ENCODE measurements at places on chromosomes 5 and 9.
A peak's percentile ranks its signal among the peaks of the same experiment; 100 is the strongest.

GRCh38 chr5:35067985-35068384 is 20.2 kb upstream of the AGXT2 start:
- DNase-seq: no peak

DNA sequence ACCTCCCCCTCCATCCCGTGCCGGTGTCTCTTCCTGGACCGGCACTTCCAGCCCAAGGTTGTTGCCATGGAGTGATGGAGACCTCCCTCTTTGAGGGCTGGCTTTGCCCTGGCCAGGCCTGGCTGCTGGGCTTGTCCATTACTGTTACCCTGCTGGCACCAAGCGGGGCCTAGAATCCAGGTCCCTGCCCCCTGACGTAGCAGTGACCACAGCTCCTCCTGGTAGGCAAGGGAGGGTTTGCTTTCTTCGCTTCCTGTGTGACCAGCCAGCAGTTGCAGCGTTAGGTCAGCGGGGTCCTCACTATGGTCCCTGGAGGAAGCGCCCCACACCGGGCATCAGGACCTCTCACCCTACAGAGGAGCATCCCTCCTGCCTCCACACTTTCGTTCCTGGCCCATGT is 146.7 kb upstream of the COL5A1 start:
- no peak for DNase-seq

- no peak for DNase-seq
These were observed 188.0 kb downstream of the CARTPT start for GRCh38 chr5:71907001-71907588.

GRCh38 chr5:150487199-150488061 is 20.5 kb upstream of the NDST1 start:
- DNase-seq: peak; percentile 59

- DNase-seq: no peak
These were observed 12.0 kb downstream of the RAD1 start for GRCh38 chr5:34903260-34903659.

DNA sequence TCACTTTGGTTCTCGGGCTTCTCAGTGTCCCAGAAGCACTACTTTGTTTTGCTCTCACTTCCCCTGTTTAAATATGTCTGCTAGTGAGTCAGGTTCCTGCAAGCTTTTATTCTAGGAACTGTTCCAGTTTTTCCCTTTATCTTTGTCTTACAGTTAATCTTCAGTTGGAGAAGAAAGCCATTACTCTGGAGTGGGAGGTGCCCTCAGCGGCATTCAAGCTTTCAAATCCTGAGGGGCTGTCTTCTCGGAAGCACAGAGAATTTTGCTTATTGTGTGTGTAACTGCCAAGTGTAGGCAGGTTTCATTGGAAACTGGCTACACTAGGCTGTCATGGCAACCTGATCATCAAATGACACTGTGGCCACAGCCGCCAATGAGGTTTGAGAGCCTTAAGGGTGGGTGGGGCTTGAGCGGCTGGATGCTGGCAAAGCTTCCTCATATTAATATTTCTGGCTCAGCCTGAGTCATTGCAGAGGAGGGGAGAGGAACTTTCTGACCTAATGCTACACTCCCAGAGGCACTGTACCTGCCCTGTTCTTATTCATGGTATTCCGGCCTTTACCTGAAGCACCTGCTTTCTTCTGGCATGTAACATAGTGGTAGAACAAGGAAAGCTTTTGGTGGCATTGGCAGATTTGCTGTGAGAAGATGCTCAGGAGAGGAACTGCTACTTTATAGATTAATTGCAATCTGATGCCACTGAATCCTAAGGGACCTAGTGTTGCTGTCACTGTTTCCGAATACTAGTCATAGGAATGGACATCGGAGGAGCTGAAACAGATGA is 26.3 kb downstream of the SLC25A25 start:
- peak; percentile 93 for DNase-seq

GRCh38 chr9:95598236-95598635 is 81.5 kb upstream of the PTCH1 start:
- DNase-seq: no peak

- no peak for DNase-seq
These were observed 384.4 kb downstream of the TMEM167A start for GRCh38 chr5:82692826-82693225.

GRCh38 chr5:159156426-159157238 is 52.7 kb downstream of the RNF145 start:
- no peak for DNase-seq

DNA sequence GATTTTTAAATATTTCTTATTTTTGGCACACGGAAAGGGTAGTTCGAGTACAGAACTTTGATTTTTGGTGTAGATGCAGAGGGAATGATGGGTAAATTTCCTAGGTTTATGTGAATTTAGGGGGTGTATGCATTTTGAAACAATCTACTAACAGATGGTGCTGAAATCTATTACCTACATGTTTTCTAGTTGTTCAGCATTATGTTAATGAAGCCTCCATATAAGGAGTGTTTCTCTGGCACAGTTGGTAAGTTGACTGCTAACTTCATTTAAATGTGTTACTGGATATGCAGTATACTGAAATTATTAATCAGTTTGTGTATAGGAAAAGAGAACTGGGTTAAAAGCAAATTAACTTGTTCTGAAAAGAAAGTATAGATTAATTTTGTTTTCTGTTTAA is 17.5 kb downstream of the SUB1 start:
- no peak for DNase-seq

DNA sequence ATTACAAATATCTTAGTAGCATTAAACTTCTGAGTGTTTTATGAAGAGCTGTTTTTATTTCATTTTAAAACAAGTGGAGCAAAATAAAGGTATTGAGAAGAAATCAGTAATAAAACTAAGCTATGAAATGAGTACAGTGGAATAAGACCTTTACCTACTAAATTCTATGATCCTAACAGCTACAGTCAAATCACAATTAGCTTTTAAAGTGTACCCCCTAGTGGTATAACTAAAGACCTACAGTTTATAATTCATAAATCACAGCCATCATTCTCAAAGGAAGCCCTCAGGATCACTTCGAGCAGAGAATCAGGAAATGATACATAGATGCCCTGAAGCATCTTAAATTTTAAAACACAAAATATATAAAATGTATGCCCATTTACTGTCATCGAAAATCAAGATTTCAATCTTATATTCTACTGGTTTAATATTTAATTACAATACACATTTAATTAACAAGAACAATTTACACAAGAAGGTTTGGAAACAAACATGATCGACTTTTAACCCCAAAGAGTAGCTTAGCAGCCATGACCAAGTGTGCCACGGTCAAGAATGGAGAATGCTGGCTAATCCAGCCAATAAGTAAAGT is 12.3 kb downstream of the CCNH start:
- DNase-seq: no peak

DNA sequence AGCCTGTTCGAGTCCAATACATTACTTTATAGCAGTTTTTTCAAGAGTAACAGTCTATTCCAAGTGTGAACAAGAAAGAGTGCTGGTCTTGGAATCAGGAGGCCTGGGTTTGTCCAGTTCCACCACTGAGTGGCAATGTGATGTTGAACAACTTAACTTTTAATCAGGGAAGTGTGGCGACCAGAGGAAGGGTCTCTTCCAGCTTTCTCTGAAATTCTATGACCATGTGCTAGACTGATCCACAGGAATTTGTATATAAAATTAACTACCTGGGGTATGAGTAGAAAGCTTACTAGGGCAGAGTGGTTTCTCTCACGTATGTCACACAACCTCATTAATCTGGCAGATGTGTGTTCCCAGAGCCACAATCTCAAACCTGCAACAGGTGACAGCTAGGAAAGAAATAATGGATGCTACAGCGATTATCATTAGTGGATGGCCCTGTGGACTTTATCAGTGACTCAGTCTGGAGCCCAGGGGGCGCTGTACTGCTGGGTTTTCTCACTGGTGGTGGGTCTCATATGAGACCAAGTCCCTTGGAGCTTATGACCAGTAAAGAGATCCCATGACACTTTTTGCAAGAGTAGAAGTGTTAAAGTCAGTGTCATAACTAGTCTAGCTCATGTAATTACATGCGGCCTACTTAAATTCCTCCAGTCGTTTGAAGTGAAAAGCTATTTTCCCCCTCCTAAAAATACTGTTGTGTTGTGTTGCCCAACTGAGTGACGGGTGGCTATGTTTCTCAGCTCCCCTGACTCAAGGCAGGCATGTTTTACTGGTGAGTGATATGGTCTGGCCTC is 116.5 kb downstream of the GDNF start:
- DNase-seq: no peak

DNA sequence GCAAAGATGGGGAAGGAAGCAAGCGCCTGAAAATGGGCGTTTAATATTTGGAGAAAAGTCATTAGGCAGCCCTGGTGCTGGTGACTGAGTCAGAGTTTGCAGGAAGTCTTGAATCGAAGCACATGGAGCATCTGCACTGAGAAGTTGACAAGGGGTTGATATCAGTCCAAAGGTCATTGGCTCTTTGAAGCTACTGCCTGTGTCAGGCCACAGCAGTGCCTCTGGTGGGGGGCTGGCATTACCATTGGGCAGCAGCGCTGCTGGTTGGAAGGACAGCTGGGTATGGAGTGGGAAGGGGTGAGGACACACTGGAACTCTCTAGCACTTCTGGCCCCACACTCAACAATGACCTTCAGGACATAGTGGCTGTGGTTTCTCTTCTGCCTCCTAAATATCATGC is 150.4 kb upstream of the ERCC6L2 start:
- no peak for DNase-seq

DNA sequence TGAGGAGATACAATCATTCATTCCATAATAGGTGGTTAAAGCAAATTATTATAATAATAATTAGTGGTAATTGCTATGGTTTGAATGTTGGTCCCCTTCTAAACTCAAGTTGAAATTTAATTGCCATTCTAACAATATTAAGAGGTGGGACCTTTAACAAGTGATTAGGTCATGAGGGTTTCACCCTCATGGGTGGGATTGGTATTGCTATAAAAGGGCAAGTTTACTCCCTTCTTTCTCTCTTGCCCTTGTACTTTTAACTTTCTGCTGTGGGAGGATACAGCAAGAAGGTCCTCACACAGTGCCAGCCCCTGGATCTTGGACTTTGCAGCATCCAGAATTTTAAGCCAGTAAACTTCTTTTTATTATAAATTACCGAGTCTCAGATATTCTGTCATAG is 101.9 kb upstream of the PARP8 start:
- no peak for DNase-seq

DNA sequence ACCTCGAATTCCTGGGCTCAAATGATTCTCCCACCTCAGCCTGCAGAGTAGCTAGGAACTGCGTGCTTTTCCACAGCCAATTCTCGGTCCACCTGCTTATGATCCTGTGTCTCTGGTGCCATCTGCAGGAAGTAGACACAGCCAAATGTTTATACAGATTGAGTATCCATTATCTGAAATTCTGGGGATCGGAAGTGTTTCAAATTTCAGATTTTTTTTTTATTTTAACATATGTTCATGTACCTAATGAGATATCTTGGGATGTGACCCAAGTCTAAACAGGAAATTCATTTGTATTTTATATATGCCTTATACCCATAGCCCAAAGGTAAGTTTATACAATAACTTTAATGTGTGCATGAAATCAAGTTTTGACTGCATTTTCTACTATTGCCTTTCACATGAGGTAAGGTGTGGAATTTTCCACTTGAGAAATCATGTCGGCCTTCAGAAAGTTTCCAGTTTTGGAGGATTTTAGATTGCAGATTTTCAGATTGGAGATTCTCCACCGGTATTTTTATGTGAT is 89.5 kb downstream of the ESM1 start:
- DNase-seq: no peak

All from Right ventricle myocardium superior (tissue), 1 donor.